ENCODE measurements at places on chromosomes 2 and 18.

DNA sequence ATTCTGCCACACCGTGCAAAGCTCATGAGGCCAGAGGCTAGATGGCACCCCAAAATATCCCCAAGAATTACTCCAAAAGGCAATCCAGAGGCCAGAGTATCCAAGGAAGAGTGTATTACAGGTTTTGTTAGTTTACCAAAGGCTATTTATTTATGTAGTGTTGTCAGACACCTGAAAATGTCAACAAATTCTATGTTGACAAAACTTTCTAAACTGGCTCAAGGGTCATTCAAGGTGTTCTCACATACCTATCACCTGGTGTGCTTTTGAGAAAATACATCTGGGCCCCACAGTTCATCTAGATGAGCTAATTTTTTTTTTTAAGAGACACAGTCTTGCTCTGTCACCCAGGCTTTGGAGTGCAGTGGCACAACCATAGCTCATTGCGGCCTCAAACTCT lies 12.4 kb upstream of the DTNB start:
- no peak for DNase-seq

DNA sequence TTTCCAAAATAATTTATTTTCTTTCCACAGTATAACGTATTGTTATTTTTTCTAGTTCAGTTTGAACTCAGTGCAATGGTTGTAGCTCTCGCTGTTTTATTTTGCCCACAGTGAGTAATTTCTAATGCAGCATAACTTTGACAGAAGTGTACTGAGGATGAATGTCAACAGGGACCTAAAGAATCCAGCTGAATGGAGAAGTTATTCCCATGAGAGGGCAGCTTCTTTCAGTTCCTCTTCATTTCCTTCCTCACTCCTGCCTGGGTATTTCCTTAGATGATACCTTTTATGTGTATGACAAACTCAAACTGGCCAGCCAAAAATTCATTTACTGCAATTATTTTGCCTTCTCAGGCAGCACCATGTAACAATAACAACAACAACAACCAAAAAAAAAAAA lies 1223.1 kb upstream of the ZEB2 start:
- no peak for DNase-seq

DNA sequence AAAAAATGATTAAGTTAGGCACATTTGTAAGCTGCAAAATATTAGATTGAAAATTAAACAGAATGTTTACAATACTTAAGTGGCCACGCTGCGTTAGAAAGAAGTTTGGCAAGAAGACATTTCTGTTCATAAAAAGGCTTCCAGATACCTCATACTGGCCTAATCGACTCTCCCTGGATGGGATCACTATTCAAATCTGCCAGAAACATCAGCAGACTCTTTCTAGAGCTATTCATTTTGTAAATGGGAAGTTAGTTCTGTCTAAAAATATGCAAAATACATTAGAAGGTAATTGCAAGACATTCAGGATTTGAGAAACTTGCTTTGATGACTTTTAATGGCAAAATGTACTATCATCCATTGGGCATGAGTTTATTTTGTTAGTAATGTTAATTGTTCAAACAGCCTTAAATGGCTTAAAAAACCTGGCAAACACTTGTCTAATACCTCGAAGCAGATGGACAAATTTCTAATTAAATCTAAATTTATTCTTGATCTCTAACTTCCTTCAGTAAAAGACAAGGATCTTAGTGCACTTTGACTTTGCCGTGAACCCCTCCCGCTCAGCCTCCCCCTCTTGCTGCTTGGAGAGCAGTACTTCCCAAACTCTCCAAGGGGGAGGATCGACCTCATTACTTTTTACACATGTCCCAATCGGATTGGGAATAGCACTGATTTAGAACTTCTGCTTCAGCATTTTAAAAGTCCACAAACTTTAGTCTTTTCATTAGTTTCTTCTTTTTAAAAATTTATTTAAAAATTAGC lies 103.5 kb downstream of the SMIM21 start:
- no peak for DNase-seq

- no peak for DNase-seq
Measured at GRCh38 chr2:219252570-219252899, 508 bp upstream of the TUBA4B start.

DNA sequence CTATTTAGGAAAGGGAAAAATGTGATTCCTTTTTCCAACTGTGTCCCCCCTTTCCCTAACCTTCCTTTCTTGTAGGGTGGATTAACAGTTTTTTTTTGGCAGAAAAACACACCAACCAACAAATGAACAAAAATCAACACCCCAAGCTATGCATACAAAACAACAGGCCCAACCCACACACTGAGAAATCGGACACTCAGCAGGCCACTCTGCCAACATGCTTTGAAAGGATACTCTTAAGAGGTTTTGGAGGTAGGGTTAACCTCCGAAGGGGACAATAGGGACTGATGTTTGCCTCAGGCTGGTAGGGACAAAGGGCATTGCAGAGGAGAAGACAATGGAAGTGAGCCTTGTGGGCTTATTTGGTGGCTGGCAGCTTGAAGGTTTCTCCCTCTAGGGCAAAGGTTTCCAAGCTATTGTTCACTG lies 33.1 kb upstream of the POLE4 start:
- no peak for DNase-seq

GRCh38 chr2:233828546-233829192 lies 25.7 kb downstream of the HJURP start:
- DNase-seq = no peak

DNA sequence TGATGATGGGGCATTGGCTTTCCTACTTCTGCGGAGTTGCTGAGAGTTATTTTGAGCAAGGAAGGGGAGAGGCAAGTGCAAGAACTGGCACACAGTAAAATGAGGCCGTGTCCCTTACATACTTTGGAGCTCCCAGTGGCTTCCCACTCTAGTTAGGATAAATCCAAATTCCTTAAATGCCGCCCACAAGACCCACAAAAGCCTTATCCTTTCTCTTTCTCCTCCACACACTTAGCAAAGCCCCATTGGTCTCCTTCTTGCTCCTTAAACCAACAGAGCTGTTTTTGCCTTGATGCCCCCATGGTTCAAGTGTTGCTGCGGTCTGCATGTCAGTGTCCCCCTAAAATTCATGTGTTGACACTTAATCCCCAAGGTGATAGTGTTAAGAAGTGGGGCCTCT lies 24.3 kb downstream of the TMEM247 start:
- no peak for DNase-seq

GRCh38 chr2:9690252-9690651 lies 59.5 kb upstream of the YWHAQ start:
- DNase-seq = no peak

GRCh38 chr2:1727796-1728474 lies 16.4 kb downstream of the PXDN start:
- no peak for DNase-seq

- DNase-seq = no peak
Measured at GRCh38 chr2:54726940-54727339, 3.5 kb downstream of the EML6 start.

DNA sequence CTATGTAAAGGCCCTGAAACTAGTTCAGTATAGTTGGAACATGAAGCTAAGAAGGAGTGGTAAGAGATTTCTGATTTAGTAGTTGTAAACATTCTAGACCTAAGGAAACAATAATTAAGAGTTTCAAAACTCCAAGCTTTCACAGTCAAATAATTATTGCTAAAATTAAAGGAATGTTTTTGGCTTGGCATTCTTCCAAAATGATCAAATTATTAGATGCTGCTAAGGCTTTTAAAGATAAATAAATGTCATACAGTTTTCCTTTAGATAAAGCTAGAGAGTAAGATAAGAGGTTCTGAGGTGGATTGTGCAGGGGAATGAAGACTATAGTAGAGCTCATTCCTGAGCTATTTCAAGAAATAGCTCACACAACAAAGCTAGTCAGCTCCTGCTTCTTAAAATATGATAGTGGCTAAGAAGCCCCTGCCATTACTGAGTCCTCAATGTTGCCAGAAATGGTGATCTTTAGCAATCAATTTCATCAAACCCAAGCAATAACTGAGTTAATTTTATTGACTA lies 45.3 kb downstream of the ZC3H15 start:
- no peak for DNase-seq

GRCh38 chr18:59047321-59048047 lies 92.2 kb upstream of the SEC11C start:
- DNase-seq = no peak

- no peak for DNase-seq
Measured at GRCh38 chr18:79765491-79766245, 32.1 kb upstream of the KCNG2 start.

DNA sequence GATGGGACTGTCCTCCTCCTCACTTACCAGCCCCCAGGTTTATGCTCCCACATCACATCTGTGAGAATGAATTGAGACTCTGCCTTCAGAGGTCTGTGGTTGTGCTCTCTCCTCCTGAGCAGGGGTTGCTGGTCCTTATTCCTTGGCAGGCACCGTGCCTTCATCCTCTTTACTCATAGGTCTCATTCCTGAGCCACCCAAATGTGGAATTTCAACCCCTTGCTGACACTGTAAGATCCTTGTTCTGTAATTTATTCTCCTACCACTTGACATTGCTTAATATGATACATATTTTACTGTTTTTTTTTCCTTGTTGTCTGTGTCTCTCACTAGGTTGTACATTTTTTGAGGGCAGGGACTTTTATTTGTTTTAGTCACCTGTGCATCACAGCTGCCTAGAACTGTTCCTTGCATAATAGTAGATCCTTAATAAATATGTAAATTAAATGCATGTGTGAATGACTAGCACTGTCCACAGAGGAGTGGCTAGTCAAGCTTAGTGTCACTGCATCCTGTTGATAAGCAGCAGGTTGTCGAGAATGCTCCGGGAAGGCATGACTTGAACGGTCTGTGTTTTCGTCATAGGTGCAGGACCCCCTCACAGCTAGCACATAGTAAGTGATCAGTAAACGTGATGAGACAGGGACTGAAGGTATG lies 180.6 kb downstream of the ZNF407 start:
- DNase-seq = no peak

DNA sequence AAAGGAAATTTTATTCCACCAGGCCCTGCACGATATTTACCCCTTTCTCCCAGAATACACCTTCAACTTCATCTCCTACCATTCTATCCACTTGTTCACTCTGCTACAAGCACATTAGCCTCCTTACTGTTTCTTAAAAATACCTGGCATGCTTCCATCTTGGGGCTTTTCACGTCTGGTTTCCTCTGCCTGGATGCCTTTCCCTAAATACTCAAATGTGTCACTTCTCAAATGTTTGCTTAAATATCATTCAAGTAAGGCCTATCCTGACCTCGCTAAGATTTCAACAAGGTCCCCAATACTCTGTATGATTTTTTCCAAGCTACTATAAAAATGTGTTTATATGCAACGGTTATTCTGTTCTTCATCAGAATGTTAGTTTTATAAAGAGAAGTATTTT lies 433.0 kb upstream of the CHAC2 start:
- no peak for DNase-seq

GRCh38 chr2:44866152-44866551 lies 75.3 kb upstream of the SIX3 start:
- DNase-seq = no peak

- no peak for DNase-seq
Measured at GRCh38 chr18:13175266-13175665, 43.3 kb upstream of the LDLRAD4 start.

DNA sequence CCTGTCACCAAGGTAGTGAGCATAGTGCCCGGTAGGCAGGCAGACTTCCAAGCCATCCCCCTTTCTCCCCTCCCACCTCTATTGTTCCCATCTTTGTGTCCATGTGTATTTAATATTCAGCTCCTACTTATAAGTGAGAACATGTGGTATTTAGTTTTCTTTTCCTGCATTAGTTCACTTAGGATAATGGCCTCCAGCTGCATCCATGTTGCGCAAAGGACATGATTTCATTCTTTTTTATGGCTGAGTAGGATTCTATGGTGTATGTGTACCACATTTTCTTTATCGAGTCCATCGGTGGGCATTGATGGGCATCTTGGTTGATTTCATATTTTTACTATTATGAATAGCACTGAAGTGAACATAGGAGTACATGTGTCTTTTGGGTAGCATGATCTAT lies 35.3 kb downstream of the MMADHC start:
- DNase-seq = no peak

- no peak for DNase-seq
Measured at GRCh38 chr18:46821856-46822711, 65.2 kb upstream of the ST8SIA5 start.

GRCh38 chr2:7758073-7758759 lies 841.0 kb downstream of the RNF144A start:
- no peak for DNase-seq

DNA sequence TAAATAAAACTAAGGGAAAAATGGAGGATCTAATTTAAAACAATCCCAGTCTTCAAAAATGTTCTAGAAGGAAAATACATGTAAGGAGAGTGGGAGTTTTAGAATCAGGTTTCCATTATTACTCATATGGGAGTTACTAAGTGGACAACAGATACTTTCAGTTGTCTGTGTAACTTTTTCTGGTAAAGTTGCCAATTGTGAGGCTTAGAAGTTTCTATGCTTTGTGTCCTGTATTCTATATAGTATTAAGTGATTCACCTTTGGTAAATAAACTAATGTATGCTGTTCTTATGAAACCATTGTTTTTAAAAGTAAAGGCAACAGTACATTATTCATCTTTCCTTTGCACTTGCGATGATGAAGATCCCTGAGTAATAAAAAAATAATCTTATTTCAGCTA lies 274.9 kb downstream of the NR4A2 start:
- DNase-seq = no peak

- no peak for DNase-seq
Measured at GRCh38 chr18:75226286-75226955, 15.8 kb downstream of the TSHZ1 start.

DNA sequence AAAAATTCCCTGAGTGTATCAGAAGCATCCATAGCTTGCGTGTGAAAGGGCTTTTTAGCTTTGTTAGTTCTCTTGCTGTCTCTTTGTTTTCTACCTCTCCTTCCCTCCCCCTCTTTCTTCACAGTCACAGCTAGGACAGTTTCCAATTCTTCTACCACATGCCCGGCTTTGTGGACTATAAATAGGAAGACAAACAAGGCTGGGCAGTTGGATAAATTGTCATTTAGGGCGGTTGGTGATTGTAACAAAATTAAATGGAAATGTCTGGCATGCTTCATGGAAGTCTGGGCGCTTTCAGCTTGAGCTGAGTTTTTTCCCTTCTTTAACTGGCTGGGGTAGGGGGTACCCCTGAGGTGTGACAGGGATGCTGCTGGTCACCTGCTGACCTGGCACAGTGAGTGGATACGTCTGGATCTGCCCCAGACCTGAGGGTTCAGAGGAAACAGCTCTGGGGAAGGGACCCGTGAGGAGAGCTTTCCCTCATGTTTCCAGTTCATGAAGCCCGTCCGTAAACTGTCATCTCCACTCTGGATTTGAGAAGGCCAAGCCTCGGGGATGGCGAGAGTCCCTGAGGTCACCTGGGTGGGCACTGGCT lies 29.0 kb upstream of the GIGYF2 start:
- DNase-seq = no peak

DNA sequence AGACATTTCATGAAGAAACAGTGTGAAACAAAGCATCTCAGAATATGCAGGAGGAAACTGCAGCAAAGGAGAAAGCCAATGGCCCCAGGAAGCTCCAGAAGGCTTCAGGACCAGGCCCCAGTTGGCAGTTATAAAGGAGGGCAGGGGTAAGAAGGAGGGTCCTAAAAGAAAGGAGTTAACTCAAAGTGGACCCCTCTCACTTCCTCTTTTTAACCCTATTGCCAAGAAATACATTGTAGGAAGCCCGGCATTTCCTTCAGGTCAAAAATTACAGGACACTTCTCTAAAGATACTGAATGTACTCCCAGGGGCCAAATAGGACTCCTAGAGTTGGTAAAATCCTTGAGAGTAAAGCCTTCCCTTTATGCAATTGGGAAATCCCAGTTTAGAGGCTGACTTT lies 77.1 kb upstream of the TGFA start:
- DNase-seq = no peak

- DNase-seq = no peak
Measured at GRCh38 chr2:196586511-196586991, 53.0 kb upstream of the CCDC150 start.

- no peak for DNase-seq
Measured at GRCh38 chr2:177842243-177842642, 230.3 kb downstream of the PDE11A start.
